ENCODE measurements at places on chromosomes 7 and 10.

GRCh38 chr10:6838118-6838517 lies 258.0 kb upstream of the PRKCQ start:
- DNase-seq = no peak

- DNase-seq = no peak
Measured at GRCh38 chr10:113020838-113021237, 70.8 kb downstream of the TCF7L2 start.

- no peak for DNase-seq
Measured at GRCh38 chr10:48343921-48344598, 37.6 kb downstream of the MAPK8 start.

- DNase-seq = no peak
Measured at GRCh38 chr7:26149391-26149977, 2.5 kb upstream of the NFE2L3 start.
